Cardiac muscle cell (in vitro differentiated cells and primary cell): ENCODE measurements at places on chromosomes 2 and 18. TPM values are rescaled to one million over a fixed set of nuclear protein-coding genes. Genes with fewer than 3 reads are reported as not detected.

ATG4B gene
- total RNA-seq: 62.4 and 105 TPM in 2 replicates

INHBB gene
- not detected in 2 replicates for total RNA-seq

SETBP1 gene
- total RNA-seq: 10.7 and 30.6 TPM in 2 replicates

NEB gene
- total RNA-seq: 1.2 and 2.4 TPM in 2 replicates

EPB41L3 gene
- total RNA-seq: 466 and 886 TPM in 2 replicates

SFT2D3 gene
- 9.3 and 11.7 TPM in 2 replicates for total RNA-seq

SPEG gene
- 275 and 292 TPM in 2 replicates for total RNA-seq

PELI1 gene
- total RNA-seq: 10.4 and 12.6 TPM in 2 replicates

PROM2 gene
- 2.6 and 16.0 TPM in 2 replicates for total RNA-seq

GAREM1 gene
- 9.1 and 14.2 TPM in 2 replicates for total RNA-seq

CBLN2 gene
- 0.15 and 2.0 TPM in 2 replicates for total RNA-seq

GLI2 gene
- 9.5 and 13.8 TPM in 2 replicates for total RNA-seq

LINC00305 gene
- 0.21 TPM in 1 of 2 replicates, not detected in the other for total RNA-seq

ZBTB14 gene
- total RNA-seq: 11.7 and 13.8 TPM in 2 replicates

FN1 gene
- 241 and 335 TPM in 2 replicates for total RNA-seq

GYPC gene
- 45.6 and 53.8 TPM in 2 replicates for total RNA-seq

APLF gene
- total RNA-seq: 4.3 and 5.9 TPM in 2 replicates

MARS2 gene
- total RNA-seq: 9.3 and 10.2 TPM in 2 replicates

HADHA gene
- total RNA-seq: 149 and 154 TPM in 2 replicates

IL1F10 gene
- total RNA-seq: not detected in 2 replicates

EFR3B gene
- 10.0 and 12.9 TPM in 2 replicates for total RNA-seq

C2orf15 gene
- total RNA-seq: 2.3 and 2.4 TPM in 2 replicates

NDUFB3 gene
- total RNA-seq: 111 and 157 TPM in 2 replicates

CYTIP gene
- total RNA-seq: not detected in 2 replicates

RAD51AP2 gene
- total RNA-seq: 0.04 and 0.12 TPM in 2 replicates

VSNL1 gene
- 3.9 and 4.1 TPM in 2 replicates for total RNA-seq

ALK gene
- 0.88 and 4.3 TPM in 2 replicates for total RNA-seq

KYNU gene
- 0.21 and 0.24 TPM in 2 replicates for total RNA-seq

SCN7A gene
- total RNA-seq: 0.42 and 1.3 TPM in 2 replicates

EVX2 gene
- 0.06 and 0.11 TPM in 2 replicates for total RNA-seq

EGR4 gene
- total RNA-seq: 0.06 TPM in 1 of 2 replicates, not detected in the other

MDH1B gene
- 2.9 and 4.7 TPM in 2 replicates for total RNA-seq

RBM44 gene
- total RNA-seq: 0.51 and 0.67 TPM in 2 replicates

MYCN gene
- 48.1 and 72.5 TPM in 2 replicates for total RNA-seq

C2orf49 gene
- 21.5 and 37.9 TPM in 2 replicates for total RNA-seq

HRH4 gene
- total RNA-seq: 0.14 and 0.15 TPM in 2 replicates

SLC30A3 gene
- 75.1 and 84.7 TPM in 2 replicates for total RNA-seq

RSAD2 gene
- total RNA-seq: 0.12 and 0.28 TPM in 2 replicates
